Neural progenitor cell (in vitro differentiated cells): ENCODE measurements at places on chromosomes 7 and 10. TPM values are rescaled to one million over a fixed set of nuclear protein-coding genes. Genes with fewer than 3 reads are reported as not detected.

GRCh38 chr7:76069238-76069638, 21.3 kb downstream of the MDH2 start:
- DNase-seq: peak; percentile 44
- peaks cover 7% of the 10 kb centered on the region for H3K4me1 ChIP-seq
- no peak overlapping the region for H3K4me3 ChIP-seq
- no peak overlapping the region for H3K27ac ChIP-seq

DNA sequence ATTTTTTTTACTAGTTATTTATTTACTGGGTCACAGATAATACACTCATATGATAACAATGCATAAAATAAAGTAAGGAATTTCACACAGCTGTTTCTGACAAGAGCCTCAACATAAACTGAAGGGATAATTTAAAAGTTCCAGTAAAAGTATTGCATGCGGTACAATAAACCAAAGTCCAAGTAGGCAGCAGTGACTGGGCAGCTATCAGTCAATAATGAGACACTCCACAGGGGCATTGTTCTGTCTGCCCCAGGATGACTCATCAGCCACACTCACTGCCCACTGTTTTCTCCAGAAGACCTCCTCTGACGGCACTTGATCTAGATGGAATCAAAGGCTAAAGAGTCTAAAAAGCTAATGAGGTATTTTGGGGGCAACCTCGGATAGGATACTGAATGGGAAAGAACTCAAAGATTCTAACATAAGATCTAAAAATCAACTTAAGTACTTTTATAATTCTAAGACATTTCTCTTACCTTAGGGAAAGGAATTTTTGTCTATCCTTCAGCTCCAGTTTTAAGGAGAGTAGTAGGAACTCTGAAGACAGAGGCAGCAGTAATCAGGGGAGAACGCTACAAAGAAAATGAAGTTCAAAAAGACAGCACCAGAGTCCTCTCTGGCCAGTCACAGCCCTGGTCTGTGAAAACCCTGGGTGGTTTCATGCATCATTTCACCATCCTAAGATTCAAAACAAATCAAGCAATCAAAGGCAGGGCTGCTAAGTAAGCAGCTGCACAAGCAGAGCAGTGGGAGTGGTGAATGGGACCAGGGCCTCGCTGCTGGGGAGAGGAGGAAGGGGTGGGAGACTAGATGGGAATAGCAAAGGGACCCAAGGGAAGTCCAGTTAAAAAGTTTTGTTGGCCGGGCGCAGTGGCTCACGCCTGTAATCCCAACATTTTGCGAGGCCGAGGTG, 175.1 kb downstream of the AVL9 start:
- no peak overlapping the region for H3K4me3 ChIP-seq
- no peaks in the 10 kb centered on the region for H3K36me3 ChIP-seq
- H3K27me3 ChIP-seq: no peaks in the 10 kb centered on the region
- H3K27ac ChIP-seq: no peak overlapping the region
- H3K4me1 ChIP-seq: peaks cover 8% of the 10 kb centered on the region

DNA sequence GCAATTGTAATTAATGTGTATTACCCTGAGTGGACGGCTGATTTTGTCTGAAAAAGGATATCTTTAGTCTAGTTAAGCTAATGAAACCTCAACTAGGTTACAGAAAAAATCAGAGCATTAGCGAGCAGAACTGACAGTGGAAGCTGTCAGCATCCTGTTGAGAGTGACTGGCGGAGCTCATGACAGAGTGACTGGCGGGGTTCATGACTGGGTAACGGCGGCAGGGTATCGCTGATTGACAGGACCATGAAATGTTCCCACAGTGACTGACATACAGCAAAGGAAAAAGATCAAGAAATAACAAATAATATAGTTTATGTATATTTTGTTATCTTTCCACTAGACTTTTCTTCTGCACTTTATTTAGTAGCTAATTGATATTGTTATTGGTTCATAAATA, 202.5 kb upstream of the AGK start:
- no peak for DNase-seq
- no peaks in the 10 kb centered on the region for H3K36me3 ChIP-seq
- no peaks in the 10 kb centered on the region for H3K4me1 ChIP-seq
- H3K27ac ChIP-seq: no peak overlapping the region

DNA sequence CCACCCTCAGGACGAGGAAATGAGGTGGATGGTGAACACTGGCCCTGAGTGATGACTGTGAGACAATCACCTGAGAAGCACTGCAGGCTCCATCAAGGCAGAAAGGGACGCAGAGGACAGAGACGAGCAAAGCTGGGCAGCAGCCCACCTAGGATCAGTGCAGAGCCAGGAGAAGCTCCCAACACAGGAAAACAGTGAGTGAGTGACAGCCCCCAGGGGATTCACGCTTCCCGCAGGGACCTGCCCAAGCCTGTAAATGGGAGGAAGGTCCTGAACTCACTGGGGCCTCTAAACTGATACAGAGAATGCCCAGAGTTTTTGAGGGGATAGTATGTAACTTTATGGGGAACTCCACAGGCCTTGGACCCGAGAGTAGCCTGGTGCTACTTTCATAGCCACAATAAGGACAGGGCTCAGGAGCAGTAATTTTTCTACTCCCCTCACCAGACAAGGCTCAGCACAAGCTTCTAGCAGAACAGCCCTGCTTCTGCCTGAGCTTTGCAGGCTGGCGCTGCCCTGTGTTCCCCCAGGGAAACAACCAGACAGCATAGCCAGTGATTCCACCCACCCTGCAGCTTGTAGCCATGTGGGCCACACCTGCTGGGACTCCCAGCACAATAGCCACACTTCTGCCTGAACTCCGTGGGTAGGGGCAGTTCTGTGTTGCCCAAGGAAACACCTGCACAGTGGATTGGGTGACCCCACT, 708.4 kb downstream of the POM121L12 start:
- H3K27me3 ChIP-seq: no peaks in the 10 kb centered on the region
- no peaks in the 10 kb centered on the region for H3K36me3 ChIP-seq
- no peak overlapping the region for H3K27ac ChIP-seq
- H3K4me1 ChIP-seq: no peaks in the 10 kb centered on the region
- no peak overlapping the region for H3K4me3 ChIP-seq

- H3K4me3 ChIP-seq: no peak overlapping the region
- DNase-seq: peak; percentile 59
- no peaks in the 10 kb centered on the region for H3K27me3 ChIP-seq
- no peak overlapping the region for H3K27ac ChIP-seq
- no peaks in the 10 kb centered on the region for H3K36me3 ChIP-seq
- no peaks in the 10 kb centered on the region for H3K4me1 ChIP-seq
These were observed 531.1 kb upstream of the STEAP1 start for GRCh38 chr7:89623018-89623672.

DNA sequence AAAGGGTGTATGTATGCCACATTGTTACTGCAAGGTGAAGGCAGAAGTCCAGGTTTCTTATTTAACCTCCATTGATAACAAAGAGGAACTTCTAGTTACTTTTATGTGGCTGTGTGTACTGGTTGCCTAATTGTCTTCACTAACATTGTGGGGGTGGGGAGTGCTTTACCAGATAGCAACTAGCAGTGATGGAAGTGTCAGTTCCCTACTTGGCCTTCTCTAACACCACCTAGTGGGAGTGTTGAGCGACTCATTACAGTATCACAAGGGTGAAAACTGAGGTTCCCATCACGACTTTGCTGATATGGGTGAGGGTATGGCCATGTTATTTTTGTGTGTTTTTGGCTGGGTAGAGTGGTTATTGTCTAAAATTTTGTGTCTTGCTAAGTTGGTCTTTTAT, 274.4 kb downstream of the THSD7A start:
- peak; percentile 83 for DNase-seq
- no peaks in the 10 kb centered on the region for H3K27me3 ChIP-seq

DNA sequence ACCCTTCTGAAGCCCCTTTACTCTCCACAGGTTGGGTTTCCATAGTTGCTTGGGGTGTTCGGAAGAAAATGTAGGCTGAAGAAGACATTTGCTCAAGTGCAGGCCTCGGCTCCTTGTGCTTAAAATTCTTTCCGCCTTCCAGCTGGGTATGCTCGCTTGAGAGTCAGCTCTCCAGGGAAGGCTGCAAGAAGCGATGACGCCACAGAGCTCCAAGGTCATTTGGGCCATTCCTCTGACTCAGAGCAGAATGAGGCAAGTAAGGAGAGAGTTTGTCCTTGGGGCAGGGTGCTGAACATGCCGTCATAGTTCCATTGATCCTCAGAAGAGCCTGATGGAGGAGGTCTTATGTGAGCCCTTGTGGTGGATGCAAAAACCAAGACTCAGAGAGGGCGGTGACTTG, 27.4 kb upstream of the HSPA12A start:
- H3K4me3 ChIP-seq: no peak overlapping the region
- H3K4me1 ChIP-seq: peaks cover 3% of the 10 kb centered on the region
- no peaks in the 10 kb centered on the region for H3K36me3 ChIP-seq
- H3K27me3 ChIP-seq: no peaks in the 10 kb centered on the region

- peaks cover 33% of the 10 kb centered on the region for H3K4me1 ChIP-seq
- H3K27me3 ChIP-seq: no peaks in the 10 kb centered on the region
- H3K36me3 ChIP-seq: no peaks in the 10 kb centered on the region
- DNase-seq: peak; percentile 48
- H3K4me3 ChIP-seq: no peak overlapping the region
- H3K27ac ChIP-seq: no peak overlapping the region
These were observed 151.0 kb downstream of the CHCHD3 start for GRCh38 chr7:132930881-132931280.

DNA sequence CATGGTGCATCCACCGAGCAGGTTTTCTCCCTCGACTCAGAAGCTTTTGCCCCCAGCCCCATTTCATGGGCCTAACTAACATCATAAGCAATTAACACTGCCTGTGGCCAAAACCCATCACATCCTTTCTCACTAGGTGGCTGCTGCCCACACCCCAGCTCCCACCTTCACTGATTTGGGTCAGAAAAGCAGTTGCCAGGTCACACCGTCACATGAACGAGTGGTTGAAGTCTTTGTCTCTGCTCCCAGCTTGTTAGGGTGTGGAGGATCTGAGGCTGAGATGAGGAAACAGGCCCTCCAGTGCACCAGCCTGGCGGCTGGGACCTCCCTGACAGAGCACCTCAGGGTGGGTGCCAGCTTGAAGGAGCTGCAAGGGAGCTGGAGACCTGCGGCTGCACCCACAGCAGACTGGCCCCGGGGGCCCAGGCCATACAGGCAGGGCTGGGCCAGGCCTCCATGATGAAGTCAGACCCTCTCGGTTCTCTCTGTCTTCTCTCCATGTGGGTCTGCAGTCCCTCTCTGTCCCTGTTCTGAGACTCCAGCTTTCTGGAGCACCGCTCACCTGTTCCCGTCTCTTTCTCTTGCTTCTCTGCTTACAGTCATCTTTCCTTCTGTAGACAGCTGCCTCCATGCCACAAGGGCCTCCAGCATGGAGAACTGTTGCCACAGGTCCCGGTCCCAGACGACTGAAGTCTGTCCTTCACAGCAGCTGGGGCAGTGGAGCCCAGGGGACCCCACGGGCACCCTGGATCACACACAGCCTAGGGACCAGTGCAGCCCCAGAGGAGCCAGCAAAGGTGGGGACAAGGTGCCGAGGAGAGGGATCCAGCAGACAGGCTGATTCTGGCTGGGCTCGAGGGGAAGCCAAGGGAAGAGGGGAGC, 13.8 kb upstream of the INPP5A start:
- peaks cover 54% of the 10 kb centered on the region for H3K27me3 ChIP-seq
- H3K4me3 ChIP-seq: no peak overlapping the region
- peaks cover 6% of the 10 kb centered on the region for H3K4me1 ChIP-seq
- no peak overlapping the region for H3K27ac ChIP-seq
- H3K36me3 ChIP-seq: no peaks in the 10 kb centered on the region

GRCh38 chr7:117871778-117872538, 1.3 kb downstream of the CTTNBP2 start:
- H3K4me1 ChIP-seq: peaks cover 73% of the 10 kb centered on the region
- no peaks in the 10 kb centered on the region for H3K27me3 ChIP-seq
- peak overlapping the region; percentile 40 for H3K27ac ChIP-seq
- peak overlapping the region; percentile 99 for H3K4me3 ChIP-seq

GRCh38 chr10:43348511-43349312, 22.7 kb upstream of the FXYD4 start:
- no peaks in the 10 kb centered on the region for H3K27me3 ChIP-seq
- no peak overlapping the region for H3K27ac ChIP-seq
- no peaks in the 10 kb centered on the region for H3K36me3 ChIP-seq
- H3K4me3 ChIP-seq: no peak overlapping the region

- no peak for DNase-seq
- no peak overlapping the region for H3K4me3 ChIP-seq
- H3K27me3 ChIP-seq: no peaks in the 10 kb centered on the region
- no peaks in the 10 kb centered on the region for H3K36me3 ChIP-seq
- no peaks in the 10 kb centered on the region for H3K4me1 ChIP-seq
These were observed 92.6 kb downstream of the CREM start for GRCh38 chr10:35219292-35219691.

DNA sequence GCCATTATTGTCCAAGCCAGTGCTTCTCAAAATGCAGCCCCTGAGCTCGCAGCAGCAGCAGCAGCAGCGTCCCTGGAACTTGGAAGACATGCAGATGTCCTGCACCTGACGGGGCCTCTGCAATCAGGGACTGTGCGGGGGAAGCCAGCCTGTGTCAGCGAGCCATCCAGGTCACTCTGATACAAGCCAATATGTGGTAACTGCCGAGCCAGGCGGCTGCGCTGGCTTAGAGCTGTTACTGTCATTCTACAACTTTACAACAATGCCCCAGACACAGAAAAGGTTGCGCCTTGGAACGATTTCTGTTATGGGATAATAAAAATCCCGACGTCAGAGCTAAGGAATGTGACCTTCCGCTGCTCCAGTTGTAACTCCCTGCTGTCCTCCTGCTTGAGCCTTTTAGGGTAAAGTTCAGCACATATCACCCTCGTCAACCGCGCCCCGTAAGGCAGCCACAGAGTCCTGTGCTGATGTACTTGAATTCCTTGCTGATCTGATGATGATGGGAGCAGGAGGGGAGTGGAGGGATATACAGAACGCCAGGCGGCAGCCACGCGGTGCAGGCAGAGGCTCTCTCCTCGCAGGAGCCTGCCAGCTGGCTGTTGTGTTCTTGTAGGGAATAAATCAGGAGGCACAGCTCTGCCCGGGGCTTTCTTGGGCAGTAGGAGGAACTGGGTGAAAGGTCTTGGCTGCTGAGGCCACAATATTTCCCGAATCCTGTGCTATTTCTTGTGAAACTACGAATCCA, 20.0 kb upstream of the CRYGN start:
- H3K4me1 ChIP-seq: peaks cover 19% of the 10 kb centered on the region
- H3K27me3 ChIP-seq: no peaks in the 10 kb centered on the region
- no peaks in the 10 kb centered on the region for H3K36me3 ChIP-seq

DNA sequence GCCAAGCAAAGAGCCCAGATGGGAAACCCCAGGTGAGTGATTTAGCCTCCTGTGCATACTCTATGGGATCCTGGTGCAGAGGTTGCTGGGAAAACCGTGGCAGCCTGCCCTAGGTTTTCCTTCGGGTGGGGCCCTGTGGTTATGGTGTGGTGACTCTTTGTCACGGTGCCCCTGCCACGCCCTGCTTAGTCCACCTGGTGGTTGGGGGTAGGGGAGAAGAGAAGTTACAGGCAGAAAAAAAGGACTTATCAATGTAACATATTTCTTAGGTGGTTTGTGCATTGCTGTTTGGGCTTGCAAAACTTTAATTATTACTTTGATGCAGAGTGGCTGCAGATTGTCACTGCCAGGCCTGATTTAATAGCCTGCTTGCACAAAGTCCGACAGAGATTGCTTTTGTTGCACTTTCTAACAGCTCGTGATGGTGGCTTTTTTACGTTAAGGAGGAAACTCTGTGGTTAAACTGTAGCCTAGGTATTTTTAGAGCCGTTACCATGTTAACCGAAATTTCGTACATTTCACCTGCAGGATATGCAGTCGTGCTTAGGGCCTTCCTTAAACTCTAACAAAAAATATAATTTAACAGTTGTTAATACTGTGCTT, 197.4 kb downstream of the RNLS start:
- H3K4me3 ChIP-seq: no peak overlapping the region
- DNase-seq: no peak
- H3K4me1 ChIP-seq: peaks cover 5% of the 10 kb centered on the region
- H3K27me3 ChIP-seq: no peaks in the 10 kb centered on the region

Gene PRLHR
- not detected in 2 replicates for total RNA-seq

Gene SIRT1
- 26.2 and 48.5 TPM in 2 replicates for total RNA-seq

Gene AOAH
- total RNA-seq: 5.5 and 5.9 TPM in 2 replicates
